ENCODE measurements at places on chromosomes 13 and 19.

DNA sequence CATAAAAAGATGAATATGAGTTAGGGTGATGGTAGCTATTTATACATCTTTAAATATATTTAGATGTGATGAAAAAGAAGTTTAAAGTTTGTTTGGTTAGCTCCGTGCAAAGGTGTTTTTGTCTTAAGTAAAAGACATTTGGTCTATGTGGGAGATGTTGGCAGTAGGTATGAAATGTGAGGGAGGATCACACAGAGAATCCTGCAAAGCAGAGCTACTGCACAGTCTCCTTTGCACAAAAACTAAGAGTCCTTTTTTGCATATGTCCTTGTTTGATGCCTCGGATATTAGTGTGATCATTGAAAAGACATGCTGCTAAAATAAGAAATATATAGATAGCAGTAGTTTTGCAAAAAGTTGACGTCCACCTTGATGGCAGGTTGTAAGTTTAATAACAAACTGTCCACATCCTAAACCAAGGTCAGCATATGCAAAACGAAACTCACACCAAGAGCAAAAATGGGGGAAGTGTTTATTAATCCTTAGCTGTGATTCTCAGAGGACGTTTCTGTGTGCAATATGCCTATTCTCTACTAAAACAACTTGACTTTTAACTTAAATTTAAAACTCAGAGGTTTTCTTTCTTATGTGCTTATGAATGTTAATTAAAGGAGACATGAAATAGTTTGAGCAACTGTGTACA, 870.1 kb downstream of the PCDH9 start:
- no peak for DNase-seq

DNA sequence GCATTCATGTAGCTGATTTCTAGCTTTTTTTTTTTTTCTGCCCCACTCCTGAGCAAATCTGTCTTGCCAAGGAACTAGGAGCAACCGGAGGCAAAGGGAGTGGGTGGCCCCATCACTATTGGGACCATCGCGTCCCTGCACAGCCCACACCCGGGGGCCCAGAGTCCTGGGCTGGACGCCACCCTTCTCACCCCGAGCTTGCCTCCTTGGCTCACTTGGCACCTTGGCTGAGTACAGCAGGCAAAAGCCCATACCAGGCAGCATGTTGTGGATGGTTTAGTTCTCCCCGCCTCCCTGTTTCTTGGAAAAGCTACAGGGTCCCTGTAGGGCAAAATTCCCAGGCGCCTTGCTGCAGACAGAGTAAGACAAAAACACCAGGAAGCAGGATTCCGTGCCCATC, 13.7 kb downstream of the SMIM24 start:
- no peak for DNase-seq

DNA sequence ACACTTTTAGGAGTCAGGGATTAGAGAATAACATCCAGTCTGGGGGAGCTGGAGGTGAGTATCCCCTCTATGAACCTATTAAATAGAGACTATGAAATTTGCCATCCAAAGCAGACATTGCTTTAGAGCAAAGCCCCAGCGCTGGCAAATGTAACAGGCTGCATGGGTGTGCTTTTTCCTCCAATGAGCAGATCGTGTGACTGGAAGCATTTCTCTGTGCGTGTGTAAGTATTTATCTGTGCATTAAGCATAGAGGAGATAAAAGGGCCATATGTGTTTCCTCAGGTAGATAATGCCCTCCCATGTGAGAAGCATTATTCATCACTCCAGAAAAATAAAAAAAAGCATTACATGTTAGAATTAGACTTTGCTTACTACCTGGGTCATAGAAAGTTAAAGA, 924 bp downstream of the TNFSF13B start:
- DNase-seq: no peak

DNA sequence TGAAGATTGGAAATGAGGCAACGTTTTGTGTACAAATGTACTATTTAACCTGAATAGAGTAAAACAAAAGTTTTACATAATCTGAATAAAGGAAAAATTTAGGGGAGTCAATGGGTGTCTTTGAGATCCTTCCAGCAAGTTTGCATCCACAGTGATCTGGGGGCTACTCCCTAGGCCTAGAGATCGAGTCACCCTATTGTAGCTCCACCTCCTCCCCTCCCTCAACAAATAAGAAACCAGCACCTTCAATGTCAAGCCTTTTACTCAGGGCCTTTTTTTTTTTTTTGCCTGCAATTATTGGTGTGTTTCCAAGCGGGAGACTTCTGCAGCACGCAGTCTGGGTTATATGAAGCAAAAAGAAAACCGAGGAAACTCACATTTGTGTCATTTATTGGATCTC, 16.3 kb upstream of the RAP2A start:
- no peak for DNase-seq

DNA sequence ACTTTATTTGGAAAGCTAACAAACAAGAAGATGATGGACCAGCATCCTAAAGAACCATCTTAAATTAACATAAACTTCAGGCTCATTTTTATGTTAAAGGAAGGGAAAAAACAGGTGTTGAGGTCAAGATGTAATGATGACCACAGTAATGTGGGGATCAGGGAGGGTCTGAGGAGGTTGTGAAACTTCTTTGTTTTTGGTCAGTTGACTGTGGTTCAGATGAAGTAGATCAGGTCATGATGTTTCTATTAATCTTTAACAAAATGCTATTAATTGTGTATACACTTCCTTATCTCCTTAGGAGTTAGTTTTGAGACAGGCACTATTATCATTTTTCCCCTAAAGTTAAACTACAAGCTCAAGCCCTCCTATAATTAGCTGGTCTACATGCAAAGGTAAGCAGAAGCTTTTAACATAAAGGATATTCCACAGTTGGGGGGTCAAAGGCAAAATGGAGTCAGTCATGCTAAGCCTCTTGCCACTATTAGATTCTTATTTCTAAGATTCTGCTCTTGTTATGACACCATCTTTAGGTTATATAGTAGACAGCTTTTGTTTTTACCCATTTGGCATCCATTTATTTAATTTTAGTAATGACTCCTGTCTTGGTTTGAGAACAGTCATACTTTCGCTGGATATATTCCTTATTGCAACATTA, 800.1 kb upstream of the PCDH9 start:
- no peak for DNase-seq

GRCh38 chr13:112477070-112477619, 101.0 kb downstream of the SPACA7 start:
- DNase-seq: no peak

DNA sequence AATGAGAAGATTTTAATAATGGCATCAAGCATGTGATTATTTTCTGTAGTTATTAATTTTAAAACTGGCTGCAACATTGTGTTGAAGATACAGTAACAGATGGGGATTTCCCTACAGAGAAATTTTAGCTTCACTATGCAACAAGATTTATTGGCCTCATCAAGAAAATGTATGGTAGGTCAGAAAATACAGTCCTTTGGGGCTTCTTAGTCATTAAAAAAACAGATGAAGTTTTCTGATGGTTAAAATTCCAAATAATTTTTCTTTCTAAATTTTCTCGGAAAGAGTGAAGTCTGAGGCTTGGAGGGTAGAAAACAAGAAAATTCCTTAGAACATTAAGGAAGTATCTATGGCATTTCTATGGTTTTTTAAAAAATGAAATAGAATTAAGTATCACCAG, 1790.8 kb upstream of the PCDH20 start:
- DNase-seq: no peak

DNA sequence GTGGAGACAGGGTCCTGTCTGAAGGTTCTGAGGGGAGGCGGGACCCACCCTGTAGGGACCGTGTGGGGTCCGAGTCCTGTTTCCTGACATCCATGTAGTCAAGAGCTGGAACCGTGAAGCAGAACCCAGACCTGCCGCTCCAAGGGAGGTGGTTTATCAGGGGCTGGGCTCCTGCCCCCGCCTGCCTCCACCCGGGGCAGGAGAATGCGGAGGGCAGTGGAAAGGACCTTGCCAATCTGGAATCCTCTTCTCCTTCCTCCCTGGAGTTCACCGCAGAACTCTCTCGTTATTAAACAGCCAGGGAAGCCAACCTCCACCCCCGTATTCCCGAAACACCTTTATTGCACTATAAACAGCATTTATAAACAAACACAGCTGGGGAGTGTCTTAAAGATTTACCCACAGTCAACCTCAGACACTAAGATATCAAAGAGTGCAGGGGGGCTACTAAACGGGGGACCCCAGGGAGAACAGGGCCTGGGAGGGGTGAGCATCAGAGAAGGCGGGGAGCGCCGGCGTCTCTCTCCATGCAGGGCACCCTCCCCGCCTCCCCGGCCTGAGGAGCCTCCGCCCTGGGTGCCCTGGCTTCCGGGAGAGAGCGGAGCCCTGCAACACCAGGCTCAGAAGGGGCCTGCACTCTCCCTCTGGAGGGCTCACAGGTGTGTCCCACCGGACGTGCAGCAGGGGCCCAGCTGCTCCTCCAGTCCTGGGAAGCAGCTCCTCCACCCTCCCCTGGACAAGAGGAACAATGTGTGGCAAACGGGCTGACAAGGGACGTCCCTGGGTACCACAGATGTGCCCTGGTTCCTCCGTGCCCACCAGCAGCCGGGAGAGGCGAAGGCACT, 3.6 kb downstream of the C2CD4C start:
- no peak for DNase-seq

- peak; percentile 26 for DNase-seq
Measured at GRCh38 chr19:55703790-55704215, 28.8 kb downstream of the EPN1 start.

GRCh38 chr13:102779436-102780159, 6.0 kb upstream of the TEX30 start:
- DNase-seq: no peak

DNA sequence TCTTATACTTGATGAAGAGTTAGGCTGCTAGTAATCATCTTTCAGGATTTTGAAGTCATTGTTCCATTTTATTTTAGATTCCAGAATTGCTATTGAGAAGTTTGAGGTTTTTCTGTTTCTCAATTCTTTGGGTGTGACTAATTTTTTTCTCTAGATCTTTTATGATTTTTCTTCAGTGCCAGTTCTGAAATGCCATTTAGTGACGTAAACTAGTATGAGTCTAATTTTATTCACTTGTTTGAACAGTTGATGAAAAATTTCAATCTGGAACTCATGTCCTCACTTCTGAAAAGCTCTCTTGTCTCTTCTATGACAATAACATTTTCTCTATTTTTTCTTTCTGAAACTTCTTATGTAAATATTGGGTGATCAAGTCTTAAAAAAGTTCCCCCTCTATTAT, 188.5 kb upstream of the HTR2A start:
- DNase-seq: no peak

- DNase-seq: peak; percentile 13
Measured at GRCh38 chr13:102846261-102847015, 606 bp downstream of the ERCC5 start.

- DNase-seq: no peak
Measured at GRCh38 chr13:104895521-104895920, 1639.9 kb downstream of the EFNB2 start.

- no peak for DNase-seq
Measured at GRCh38 chr13:32549788-32550187, 11.2 kb upstream of the N4BP2L2 start.

GRCh38 chr19:34067861-34068271, 104.4 kb upstream of the LSM14A start:
- DNase-seq: no peak

- DNase-seq: no peak
Measured at GRCh38 chr13:95708391-95708774, 31.4 kb downstream of the DNAJC3 start.

DNA sequence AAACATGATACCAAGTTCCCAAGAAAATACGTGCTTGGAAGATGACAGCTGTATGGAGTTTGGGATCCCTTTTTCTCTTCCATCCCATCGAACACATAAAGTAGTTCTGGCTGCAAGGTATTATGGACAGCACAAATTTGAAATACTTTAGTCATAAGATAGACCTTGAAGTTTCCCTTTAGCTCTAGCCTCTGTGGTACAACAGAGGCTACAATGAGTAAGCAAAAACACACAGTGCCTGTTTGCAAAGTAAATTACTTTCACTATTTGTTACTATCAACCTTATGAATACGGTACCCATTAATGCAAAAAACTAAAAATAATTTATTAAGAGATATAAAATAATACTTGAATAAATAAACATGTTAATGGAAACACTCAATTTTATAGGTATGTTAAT, 21.0 kb upstream of the LRCH1 start:
- DNase-seq: no peak

DNA sequence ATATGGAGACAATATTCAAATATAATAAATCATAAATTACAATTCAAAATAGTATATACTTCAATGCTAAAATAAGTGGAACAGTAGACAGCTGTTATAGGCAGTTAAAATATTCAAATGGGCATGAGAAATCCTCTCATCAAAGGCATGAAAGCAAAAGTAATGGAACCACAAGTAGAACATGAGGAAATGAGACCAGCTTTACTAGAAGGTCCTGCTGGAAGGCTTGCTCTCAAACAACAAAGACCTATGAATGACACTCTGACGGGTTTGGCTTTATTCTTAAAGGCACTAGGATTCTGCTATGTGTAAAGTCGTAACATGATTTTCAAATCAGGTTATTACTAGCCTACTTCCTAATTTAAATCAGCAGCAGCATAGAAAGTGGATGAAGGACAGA, 148.1 kb downstream of the VWA8 start:
- DNase-seq: no peak

GRCh38 chr19:10142701-10143375, 23.1 kb upstream of the EIF3G start:
- DNase-seq: no peak

DNA sequence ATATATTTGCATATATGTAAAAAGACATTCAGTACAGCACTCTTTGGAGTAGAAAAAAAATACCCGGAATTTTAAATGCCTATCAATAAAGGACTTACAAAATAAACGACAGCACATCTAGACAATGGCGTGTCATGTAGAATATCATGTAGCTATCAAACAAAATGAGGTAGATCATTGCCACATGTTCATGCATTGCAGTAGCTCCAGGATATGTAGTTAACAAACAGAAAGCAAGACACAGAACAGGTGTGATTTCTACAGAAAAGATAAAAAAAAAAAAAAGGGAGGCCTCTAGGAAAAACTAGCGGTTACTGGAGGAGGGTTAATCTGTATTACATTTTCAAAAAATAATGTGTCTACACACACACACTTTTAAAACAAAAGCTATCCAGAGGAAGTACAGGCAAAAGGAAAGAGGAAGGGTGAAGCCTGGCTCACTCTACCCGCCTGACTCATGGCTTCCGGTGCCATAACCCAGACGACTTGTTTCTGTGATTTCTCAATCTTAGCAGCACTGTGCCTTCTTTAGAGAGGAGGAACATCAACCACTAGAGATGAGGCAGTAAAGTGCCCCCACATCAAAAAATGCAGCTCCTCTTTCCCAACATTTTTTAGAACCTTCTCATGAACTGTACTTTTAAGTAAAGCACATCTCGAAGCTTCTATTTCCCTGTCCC, 6.9 kb downstream of the KCTD12 start:
- DNase-seq: peak; percentile 45
